Stimulated activated naive CD4-positive, alpha-beta T cell treated with Interleukin-2 at 50 U/mL for 16 hours (primary cell): ENCODE measurements at places on chromosomes 13 and 19.

DNA sequence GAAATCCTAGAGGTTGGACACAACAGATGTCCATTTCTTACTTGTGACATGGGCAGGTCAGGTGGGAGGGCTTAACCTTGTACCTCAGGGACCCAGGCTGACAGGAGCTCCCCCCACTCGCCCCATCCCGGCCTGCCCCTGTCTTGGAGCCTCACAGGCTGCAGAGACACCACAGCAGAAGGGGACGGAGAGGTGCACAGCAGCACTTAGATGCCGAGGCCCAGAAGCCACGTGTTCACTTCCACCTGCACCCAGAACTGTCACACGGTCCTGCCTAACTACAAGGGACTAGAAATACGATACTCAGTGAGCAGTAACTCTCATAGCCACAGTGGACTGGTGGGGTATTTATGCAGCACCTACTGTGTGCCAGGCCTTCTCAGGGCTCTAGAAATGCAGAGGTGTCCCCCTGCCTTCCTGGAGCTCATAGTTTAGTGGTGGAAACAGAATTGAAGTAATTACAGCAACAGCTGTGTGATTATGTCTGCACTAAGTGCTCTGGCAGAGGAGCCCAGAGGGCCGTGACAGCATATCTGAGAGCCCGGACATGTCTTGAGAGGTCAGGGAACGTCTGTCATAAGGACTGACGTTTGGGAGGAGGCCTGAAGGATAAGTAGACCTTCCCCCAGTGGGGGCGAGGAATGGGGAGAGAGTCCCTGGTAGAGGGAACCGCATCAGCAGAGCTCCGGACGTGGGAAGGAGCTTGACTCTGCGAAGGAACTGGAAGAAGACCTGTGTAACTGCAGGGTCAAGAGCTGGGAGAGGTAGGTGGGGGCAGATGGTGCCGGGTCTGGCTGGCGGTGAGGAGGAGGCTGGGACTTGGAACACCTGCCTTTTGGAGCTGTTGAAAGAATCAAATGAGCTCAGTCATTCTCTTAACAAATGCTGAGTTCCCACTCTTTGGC lies 130.0 kb downstream of the SIPA1L3 start:
- no peak for DNase-seq

GRCh38 chr19:1861599-1862031 lies 1.8 kb downstream of the KLF16 start:
- no peak for DNase-seq

DNA sequence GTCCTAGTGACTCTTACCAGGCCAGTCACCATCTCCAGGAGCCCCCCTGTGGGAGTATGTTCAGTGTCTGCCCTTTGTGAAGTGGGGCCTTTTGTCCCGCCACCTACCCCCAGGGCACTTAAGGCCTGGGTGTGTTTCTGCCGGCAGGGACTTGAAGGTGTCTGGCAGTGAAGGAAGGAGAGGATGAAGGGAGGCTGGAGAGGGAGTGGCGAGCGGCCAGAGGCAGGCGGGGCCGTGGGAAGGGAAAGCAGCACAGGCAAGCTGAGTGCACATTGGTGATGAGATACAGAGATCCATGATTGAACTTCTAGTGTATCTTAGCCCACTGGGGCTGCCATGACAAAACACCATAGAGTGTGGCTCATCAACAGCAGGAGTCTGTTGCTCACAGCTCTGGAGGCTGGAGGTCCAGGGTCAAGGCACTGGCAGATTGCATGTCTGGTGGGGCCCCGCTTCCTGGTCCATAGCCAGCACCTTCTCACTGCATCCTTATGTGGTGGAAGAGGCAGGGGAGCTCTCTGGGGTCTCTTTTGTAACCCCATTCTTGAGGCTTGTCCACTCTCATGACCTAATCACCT lies 17.5 kb downstream of the CUL4A start:
- no peak for DNase-seq

DNA sequence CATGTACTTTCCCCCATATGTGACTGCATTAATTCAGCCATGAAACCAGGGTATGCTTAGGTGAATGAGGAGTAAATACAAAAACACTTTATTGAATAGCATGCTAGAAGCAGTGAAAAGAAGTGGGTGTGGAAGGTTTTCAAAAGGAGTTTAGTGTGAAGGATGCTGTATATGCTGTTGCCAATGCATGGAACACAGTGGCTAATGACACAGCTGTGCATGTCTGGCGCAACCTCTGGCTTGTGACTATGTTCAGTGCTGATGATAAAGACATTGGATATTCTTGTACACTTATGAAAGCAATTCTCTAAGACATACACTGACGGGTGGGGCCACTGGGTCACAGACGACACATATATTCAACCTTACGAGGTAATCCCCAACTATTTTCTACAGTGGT lies 55.2 kb downstream of the SOX21 start:
- no peak for DNase-seq

DNA sequence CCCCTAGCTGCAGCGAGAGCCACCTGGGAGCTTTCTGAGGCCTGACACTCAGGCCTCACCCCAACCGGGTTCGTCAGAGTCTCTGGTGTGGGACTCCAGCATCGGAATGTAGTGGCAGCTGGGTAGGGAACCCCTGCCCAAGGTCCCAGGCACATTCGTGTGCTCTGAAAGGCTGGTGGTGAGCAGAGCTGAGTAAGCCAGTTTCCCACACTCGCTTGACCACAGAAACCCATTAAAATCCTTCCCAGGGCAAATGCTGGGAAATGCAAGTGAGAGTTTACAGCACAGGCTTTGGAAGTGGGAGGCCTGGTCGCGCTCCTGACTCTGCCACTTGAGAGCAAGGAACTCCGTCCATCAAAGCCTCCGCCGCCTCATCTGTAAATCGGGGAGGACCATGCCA lies 4.2 kb downstream of the TRAPPC6A start:
- DNase-seq, result no peak
